ENCODE measurements at places on chromosomes 1 and 21.

- DNase-seq: no peak
Measured at GRCh38 chr1:235852887-235853286, 13.8 kb downstream of the LYST start.

DNA sequence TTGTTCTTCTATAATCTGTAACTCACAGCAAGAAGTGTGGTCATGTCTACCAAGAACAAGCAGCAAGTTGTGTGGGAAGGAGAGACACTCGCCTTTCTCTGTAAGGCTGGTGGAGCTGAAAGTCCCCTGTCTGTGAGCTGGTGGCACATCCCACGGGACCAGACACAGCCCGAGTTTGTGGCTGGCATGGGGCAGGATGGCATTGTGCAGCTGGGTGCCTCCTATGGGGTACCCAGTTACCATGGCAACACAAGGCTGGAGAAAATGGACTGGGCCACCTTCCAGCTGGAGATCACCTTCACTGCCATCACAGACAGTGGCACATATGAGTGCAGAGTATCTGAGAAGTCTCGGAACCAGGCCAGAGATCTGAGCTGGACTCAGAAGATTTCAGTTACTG, 15.5 kb downstream of the CD101 start:
- no peak for DNase-seq

- DNase-seq: no peak
Measured at GRCh38 chr1:111878649-111879048, 110.8 kb downstream of the KCND3 start.

GRCh38 chr1:21028520-21029145, 148.1 kb downstream of the EIF4G3 start:
- no peak for DNase-seq

- no peak for DNase-seq
Measured at GRCh38 chr1:3000214-3000613, 21.1 kb upstream of the ACTRT2 start.

DNA sequence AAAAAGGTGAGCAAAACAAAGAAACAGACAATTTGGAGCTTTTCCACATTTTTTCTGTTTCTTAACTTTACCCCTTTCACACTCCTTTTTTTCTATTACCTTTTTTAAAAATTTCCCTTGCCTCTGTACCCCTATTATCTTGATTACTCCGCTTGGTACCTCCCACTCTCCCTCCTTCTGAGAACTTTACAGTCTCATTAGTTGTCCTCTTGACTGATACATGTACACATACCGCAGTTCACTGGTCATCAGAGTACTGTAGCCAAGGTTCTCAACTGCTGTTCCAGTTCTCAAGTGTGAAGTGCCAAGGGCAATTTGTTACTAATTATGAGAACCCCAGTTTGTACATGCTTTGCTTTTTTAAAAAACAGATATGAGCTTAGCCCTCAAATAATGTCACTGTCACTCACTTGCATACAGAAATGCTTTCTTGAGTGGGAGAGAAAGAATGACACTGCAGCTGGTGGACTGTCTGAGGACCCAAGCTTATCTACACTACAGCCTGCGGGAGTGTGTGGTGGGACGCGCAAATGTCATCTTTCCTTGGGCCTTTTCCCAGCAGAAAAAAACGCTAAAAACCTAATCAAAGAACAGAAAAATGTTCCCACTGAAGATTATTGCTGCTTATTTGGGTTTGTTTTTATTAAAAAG, 160.8 kb downstream of the DISP1 start:
- no peak for DNase-seq

DNA sequence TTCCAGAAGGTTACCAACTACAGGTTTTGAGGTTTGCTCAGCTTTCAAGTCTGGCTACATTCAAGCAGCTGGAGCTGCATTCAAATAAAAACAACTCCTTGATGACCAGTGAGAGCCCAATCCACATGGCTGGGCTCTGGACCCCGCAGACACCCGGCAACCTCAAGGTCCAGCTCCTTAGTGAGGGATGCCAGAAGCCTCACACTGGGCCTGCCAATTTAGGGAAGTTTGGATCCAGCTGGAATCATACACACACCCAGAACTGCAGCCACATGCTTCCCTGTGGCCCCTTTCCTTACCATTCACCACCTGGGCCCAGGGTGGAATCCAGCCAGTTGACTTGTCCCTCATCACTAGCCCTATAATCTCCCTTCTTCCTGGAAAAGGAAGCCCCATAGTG, 123.7 kb downstream of the UBE2U start:
- DNase-seq: no peak

GRCh38 chr1:184881941-184882913, 92.1 kb downstream of the NIBAN1 start:
- DNase-seq: no peak

- DNase-seq: peak; percentile 19
Measured at GRCh38 chr1:111476761-111477309, 3.1 kb downstream of the C1orf162 start.

GRCh38 chr1:57860325-57860724, 436.5 kb upstream of the DAB1 start:
- no peak for DNase-seq

DNA sequence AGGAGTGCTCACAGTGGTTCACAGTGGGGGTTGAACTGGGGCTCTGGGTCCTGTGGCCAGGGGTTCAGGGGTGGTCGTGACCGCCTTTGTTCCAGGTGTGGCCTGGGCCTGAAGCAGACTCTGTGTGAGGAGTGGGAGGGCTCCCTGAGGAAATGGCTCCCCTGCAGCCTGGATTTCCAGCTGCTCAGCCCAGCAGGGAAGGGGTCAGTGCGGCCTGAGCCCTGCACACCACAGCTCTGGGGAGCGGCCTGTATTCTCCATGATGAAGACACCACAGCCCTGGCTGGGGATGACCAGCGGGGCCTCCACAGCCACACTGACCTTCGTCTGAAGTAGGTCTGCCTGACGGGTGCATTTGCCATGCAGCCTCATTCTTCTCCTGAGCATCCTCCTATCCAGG, 16.7 kb downstream of the PYCR2 start:
- DNase-seq: no peak

DNA sequence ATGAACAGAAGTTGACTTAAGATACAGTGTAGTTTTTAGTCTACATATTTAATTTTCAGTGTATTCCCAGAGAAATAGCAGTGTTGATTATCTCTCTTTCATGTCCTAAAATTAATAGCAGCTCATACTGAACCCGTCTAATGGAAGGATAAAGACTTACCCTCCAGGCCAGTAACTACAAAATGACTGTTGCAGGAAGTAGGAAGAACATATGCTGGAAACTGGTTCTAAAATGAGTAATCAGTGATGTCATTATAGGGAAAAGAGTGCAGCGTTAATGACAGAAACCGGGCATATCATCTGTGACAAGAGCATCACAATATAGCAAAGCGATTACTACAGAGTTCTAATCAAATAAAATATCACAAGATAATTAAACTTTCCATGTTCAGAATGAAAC, 385.5 kb downstream of the SMYD3 start:
- no peak for DNase-seq

- no peak for DNase-seq
Measured at GRCh38 chr1:71093938-71094337, 13.1 kb upstream of the ZRANB2 start.

- DNase-seq: no peak
Measured at GRCh38 chr1:99728494-99729235, 37.8 kb downstream of the FRRS1 start.

Measured in T follicular helper cell (primary cell).